ENCODE measurements at places on chromosomes 7 and 10.

DNA sequence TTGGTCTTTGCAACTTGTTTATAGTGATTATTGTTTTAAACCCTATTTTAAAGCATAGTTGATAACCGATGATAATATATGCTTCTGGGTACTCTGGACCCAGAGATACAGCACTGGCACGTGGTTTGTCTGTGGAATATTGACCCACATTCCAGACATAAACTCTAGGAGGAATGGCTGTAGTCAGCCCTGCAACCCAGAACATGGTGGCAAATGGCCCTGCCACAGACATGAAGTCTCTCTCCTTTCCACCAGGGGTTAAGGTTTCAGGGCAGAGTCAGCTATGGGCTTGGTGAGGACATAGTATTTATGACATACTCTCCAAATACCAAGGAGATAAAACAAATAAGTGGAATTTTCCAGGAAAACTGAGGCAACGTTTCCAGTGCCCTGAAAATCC lies 83.6 kb downstream of the NAMPT start:
- DNase-seq: no peak

- DNase-seq: no peak
Observed at GRCh38 chr10:90204131-90204955, 503.0 kb downstream of the KIF20B start.

DNA sequence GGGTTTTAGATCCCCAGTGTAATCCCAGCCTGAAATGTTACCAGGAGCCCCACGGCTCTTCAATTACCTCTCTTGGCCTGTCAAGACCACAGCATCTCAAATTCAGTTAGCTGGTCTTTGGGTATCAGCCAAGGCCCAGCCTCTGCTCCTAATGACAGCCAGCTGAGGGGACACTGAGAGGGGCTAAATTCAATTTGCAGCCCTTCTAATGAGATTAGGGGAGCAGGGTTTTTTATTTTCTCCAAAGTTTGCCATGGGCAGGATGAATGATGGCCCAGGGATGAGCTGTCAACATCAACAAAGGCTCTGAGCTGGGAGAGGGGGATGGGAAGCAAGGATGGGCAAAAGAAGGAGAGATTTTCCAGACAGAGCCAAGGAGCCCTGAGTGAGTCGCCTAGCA lies 116.8 kb upstream of the TBX20 start:
- DNase-seq: no peak

DNA sequence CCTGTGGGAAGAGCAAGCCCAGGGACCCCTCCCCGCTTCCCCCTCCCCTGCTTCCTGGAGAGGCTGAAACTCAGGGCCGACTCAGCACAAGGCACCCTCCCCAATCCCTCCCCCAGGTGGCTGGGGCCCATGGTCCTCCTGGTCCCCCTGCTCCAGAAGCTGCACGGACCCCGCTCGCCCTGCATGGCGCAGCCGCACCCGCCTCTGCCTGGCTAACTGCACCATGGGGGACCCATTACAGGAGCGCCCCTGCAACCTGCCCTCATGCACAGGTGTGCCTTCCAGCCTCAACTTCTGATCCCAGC lies 19.7 kb upstream of the ZNF862 start:
- DNase-seq: no peak

- DNase-seq: no peak
Observed at GRCh38 chr7:37007268-37007667, 283.0 kb upstream of the AOAH start.

- DNase-seq: no peak
Observed at GRCh38 chr10:120641695-120642094, 184.7 kb downstream of the PLPP4 start.

DNA sequence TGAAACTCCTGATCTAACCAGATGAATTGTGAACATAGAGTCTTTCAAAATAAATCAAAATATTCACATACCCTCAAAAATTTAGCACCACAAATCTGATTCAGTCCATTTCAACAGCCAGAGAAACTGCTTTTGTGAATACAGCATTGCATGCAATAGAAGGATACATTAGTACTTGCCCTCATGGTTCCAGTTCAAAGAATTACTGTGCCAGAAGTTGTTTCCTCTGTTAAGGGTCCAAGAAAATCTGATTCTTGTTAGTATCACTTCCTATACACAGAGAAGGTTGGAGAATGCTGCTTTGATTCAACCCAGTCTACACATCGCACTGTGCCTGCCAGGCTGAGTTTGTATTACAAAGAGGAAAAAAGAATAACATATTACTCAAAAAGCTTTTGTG lies 115.6 kb downstream of the TFEC start:
- DNase-seq: no peak

DNA sequence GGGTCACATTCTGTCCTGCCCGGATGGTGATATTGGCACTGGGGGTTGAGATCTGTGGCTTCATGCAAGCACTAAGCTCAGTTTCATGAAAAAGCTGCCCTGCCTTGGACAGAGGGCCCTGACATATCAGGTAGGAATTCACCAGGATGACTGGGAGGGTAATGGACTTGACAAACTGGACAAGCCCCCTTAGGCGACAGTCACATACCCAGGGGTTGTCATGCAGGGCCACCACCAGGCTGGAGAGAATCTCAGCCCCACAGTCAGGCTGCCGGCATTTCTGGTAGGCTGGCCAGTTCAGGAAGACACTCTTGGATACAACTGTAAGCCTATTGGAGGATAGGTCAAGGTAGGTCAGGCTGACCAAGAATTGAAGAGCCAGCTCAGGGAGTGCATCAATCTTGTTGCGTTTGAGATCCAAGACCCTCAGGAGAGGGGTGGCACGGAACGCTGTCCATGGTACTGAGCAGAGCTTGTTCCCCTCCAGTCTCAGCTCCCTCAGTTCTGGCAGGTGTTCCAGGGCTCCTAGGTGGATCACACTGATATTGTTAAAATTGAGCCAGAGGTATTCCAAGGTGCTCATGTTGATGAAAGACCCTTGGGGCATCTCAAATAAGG lies 824 bp downstream of the LRIT2 start:
- DNase-seq: no peak

- DNase-seq: no peak
Observed at GRCh38 chr7:3333861-3334260, 32.8 kb downstream of the SDK1 start.

Data from vagina (tissue), 2 donors.